Urinary bladder (tissue), 4 donors: ENCODE measurements at places on chromosomes 1 and 21. TPM values are rescaled to one million over a fixed set of nuclear protein-coding genes. Genes with fewer than 3 reads are reported as not detected.

DNA sequence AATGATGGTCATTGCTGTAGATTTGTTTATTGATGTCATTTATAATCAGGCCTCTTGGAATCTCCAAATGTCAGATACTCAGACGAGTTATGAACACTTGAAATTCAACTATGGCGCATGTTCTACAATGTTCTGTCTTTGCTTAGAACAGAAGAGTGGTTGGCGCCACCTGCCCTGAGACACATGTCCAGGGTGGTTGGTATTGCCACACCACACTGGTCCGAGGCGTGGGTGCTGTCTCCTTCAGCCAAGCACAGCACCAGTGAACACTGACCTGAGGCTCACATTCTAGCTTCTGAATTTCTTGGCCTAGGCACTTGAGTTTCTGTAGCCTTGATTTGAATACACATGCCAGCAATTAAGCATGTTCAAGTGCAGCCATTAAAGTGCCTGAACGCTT is 10.1 kb upstream of the BMP8A start:
- no peak for DNase-seq

GRCh38 chr1:42999308-42999707 is 40.6 kb upstream of the SLC2A1 start:
- DNase-seq, result no peak

GRCh38 chr1:209855006-209855405 is 27.2 kb downstream of the UTP25 start:
- no peak for DNase-seq

- no peak for DNase-seq
Observed at GRCh38 chr1:61143821-61144424, 61.6 kb downstream of the NFIA start.

The TMEM51 gene
- 15.9 TPM for total RNA-seq

The OPRD1 gene
- 0.05 TPM for total RNA-seq

DNA sequence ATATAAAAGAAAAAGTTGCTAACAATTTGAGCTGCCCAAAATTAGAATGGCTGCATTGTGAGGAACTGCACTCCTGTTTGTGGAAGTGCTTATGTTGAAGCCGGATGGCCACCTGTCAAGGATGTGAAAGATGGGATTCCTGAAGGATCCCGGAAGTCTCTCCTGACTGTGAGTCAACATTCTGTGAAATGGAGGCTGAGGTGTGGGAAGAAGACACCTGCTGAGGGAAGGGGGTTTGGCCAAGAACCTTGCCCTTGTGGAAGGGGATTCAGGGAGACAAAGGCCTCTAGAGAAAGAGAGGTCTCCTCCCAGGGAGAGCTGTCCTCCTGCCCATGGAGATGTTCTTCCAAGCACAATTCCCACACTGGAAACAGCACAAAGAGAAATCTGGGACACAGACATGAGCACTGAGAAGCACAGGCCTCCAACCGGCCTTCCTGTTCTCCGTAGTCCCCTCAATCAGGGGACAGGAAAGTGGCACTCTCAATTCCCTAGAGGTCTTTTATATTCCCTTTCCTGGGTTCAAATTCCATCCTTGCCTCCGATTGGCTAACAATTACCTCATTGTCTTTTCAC is 70.5 kb downstream of the CD2 start:
- DNase-seq, result no peak

The RAB25 gene
- total RNA-seq, result 11.9 TPM
